Hepatocyte (in vitro differentiated cells): ENCODE measurements at places on chromosomes 7 and 10. TPM values are rescaled to one million over a fixed set of nuclear protein-coding genes. Genes with fewer than 3 reads are reported as not detected.

The CNTNAP2 gene
- 14.6 and 14.7 TPM in 2 replicates for total RNA-seq

The ASZ1 gene
- not detected in 2 replicates for total RNA-seq

The HOXA11 gene
- 6.4 and 9.6 TPM in 2 replicates for total RNA-seq

- no peak overlapping the region for H3K4me3 ChIP-seq
- H3K36me3 ChIP-seq: no peaks in the 10 kb centered on the region
- DNase-seq: no peak
- H3K4me1 ChIP-seq: no peaks in the 10 kb centered on the region
- H3K27ac ChIP-seq: no peak overlapping the region
Observed at GRCh38 chr7:44321796-44322195, 3.6 kb downstream of the CAMK2B start.

DNA sequence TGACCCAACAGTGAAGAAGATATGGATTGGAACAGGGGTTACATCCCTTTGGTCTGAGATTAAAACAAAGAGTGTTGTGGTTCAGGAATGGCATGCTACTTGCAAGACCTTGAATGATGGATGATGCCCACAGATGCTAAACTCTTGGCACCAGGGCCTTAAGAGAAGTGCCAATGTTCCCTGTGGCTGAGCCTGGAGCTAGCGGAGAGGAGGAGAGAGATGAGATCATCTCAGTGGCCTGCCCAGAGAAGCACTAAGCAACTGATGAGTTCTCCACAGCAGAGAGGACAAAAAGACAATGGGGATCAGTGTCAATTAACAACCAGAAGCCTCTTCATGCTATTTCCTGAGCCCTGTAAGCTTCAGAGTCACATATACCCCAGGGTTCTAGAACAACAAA lies 97.8 kb downstream of the ELAPOR2 start:
- H3K27ac ChIP-seq: no peak overlapping the region
- peaks cover 8% of the 10 kb centered on the region for H3K4me1 ChIP-seq
- no peak overlapping the region for H3K4me3 ChIP-seq
- no peaks in the 10 kb centered on the region for H3K36me3 ChIP-seq

DNA sequence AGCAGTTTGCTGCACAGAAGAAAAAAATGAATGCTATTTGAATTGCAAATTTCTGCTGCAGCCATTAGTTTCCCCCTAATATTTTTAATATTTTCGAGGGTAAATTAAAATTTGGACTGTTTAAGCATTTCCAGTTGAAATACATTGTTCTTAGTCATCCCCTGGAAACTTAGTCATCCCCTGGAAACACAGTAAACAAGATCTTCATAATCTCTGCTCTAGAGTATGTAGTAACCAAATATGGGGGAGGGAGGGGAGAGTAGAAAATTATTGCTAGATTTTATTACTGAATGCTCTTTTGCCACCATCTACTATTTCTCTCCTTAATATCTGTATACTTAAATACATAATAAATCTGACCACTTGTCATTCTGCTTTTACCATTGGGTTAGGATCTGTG lies 1053.3 kb downstream of the SORCS1 start:
- peak; percentile 8 for DNase-seq
- H3K27ac ChIP-seq: no peak overlapping the region
- H3K36me3 ChIP-seq: no peaks in the 10 kb centered on the region
- H3K27me3 ChIP-seq: no peaks in the 10 kb centered on the region

- H3K4me3 ChIP-seq: no peak overlapping the region
- DNase-seq: no peak
- no peaks in the 10 kb centered on the region for H3K27me3 ChIP-seq
- no peaks in the 10 kb centered on the region for H3K4me1 ChIP-seq
Observed at GRCh38 chr10:119263951-119264617, 56.7 kb downstream of the GRK5 start.

The ACSM6 gene
- not detected in 2 replicates for total RNA-seq

The NPSR1 gene
- total RNA-seq: not detected in 2 replicates
